ENCODE measurements at places on chromosomes 12 and 14.

DNA sequence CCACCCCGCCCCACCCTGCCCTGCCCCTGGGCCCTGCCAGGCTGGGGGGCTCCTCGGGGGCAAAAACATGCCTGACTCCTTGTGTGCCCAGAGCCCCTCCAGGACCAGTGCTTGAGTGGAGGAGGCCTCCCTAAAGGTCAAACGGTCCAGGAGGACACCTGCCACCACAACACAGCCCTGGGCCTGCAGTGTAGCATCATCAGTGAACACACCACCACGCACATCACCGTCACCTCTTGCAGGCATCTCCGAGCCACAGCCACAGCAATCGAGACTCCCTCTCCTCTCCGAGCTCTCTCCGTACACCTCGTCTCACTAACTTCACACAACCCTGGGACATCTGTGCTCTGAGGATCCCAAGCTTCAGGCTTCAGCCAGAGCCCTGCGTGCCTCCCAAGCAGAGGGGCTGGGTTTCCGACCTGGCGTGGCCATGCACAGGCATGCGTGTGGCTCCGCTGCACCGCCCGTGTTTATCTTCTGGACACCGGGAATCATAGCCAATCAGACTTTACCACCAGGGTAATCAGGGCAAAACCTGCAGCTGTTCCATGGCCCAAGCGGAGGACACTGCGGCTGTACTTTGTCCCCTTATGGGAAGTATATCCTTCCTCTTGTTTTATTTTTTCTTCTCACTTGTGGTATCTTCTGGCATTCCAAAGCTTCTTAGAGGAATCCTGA is 6.2 kb upstream of the DIO3 start:
- no peak for DNase-seq

GRCh38 chr12:122895704-122896636 is at the start of gene VPS37B:
TSS of gene VPS37B (minus strand) at chr12:122896124. CDS start at chr12:122896062, 62 bp downstream.
- DNase-seq = peak; percentile 69

DNA sequence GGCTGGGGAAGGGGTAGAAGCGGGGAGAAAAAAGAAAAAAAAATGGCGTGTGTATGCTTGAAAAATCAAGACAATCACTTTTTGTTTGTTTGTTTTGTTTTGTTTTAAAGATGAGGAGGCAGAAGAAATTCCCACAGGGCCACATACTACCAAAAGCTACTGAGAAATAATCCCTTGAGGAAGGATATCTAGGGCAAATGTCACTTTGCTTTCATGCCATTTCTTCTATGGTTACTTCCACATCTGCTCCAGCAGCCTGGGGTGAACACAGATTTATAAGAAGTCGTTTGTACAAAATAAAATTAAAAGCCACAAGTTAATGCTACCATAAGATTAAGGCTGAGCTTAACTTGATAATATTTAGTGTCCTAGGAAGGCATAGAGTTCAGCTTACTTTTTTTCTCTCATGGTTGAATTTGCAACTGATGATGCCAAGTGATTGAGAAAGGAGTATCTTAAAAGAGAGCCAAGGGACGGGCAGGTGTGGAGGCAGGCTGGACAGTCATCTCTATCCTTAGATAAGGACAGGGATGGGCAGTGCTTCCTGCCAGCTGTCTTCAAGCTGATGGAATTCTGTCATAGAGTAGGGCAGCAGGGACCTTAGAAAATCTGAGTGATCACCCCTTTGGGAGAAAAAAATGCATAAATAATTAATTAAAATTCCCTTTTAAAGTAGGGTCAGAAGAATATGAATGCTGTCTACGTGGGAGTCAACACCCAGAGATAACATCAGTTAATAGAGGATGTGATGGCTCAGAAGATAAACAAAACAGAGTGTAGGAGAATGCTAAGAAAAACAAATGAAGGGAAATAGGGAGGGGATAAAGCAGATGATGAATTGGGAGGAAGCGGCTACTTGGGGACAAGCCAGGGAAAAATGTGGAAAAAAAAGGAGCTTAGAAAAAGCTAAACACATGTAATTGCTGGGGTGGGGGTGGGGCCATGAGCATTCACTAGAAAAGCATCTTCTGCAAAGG is 57.1 kb downstream of the DYRK2 start:
- no peak for DNase-seq

DNA sequence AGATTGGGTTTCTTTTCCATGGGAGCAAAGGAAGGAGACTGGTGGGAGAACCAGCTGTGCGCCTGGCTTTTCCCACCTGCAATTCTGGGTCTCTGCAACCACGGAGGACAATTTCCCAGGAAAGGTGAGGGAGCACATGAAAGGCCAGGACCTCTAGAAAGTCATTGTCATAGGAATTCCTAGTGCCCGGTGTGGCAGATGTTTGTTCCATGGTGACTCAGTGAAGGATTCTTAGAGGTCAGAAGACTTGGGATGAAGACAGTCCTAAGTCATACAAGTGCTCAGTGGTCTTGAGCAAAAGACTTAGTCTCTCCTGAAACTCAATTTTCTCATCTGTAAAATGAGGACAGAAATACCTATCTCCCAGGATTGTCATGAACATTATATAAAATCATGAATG is 51.3 kb downstream of the KCNA5 start:
- no peak for DNase-seq

- DNase-seq = no peak
Measured at GRCh38 chr12:46503637-46504175, 131.1 kb upstream of the SLC38A2 start.

GRCh38 chr12:110530511-110530910 is 28.4 kb downstream of the RAD9B start:
- no peak for DNase-seq

DNA sequence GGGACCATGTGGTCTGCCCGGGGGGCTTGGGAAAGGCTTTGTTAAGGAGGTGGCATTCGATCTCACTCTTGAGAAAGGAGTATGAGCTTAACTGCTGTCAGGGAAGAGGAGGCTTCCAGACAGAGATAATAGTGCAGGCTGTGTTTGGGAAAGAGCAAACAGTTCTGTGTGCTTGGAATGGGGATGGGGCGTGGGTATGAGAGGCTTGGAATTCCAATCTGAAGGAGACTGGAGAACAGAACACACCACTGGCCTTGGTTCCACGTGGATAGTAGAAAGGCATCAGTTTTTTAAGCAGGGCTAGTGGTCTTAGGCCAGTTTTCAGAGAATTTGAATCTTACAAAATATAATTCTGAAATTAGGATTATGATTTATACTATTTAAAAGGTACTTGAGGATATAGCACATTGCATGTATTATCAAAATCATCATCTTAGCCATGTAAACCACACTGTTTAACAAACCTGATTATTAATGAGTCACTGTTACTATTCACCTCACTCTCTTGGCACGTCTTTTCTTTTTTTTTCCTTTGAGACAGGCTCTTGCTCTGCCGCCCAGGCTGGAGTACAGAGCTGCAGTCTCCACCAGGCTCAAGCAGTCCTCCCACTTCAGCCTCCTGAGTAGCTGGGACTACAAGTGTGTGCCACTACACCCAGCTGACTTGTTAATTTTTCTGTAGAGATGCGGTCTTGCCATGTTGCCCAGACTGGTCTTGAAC is 38.5 kb upstream of the KCNK13 start:
- DNase-seq = no peak

DNA sequence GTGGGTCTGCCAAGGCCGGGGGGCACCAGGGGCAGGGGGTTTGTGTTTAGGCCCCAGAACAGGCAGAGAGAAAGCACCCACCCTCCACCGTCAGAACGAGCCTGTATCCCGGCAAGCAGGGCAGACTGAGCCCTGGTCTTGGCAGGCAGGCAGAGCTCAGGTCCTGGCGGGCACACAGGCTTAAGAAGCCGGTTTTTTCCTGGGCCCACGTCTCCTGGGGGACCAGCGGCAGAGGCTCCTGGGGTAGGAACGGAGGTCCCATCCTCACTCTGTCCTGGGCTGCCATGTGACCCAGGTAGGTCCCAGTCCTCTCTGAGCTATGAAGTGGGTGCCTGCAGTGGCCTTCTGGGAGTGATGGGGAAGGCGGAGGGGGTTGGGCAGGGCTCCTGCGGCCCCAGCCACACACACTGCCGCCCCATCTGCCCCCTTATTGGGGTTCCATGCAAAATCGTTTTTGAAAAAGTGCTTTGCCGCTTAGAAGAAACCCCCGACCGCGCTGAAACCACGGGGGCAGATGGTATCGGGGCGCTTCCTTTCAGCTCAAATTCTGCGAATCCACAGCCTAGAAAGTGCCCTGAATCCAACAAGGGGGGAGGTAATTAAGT is 24.2 kb downstream of the SH2B3 start:
- no peak for DNase-seq

DNA sequence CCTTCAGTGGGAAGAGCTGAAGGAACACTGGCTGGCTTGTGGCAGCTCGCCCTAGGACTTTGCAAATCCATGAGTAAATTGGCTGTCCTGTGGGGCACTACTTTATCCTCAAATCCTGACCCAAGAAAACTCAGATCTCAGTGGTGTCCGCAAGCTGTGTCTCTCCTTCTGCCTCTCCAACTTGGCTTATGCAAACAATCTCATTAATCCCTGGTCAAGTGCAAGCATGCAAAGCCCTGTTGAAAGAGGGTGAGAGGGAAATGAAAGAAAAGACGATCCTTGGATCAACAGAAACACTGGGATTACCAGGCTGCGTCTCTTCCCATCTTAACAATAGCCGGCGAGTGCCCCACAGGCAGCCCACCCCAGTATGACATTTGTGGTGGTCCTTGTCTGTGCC is 901.6 kb downstream of the BCL11B start:
- DNase-seq = no peak
